ENCODE measurements at places on chromosomes 5 and 9.

GRCh38 chr5:68661237-68661636 lies 432.6 kb upstream of the SLC30A5 start:
- DNase-seq = no peak

GRCh38 chr9:120863833-120864232 lies 13.2 kb downstream of the PHF19 start:
- DNase-seq = peak; percentile 36

GRCh38 chr5:11383506-11384095 lies 520.6 kb downstream of the CTNND2 start:
- no peak for DNase-seq

- DNase-seq = no peak
Observed at GRCh38 chr9:104817437-104817836, 53.5 kb downstream of the NIPSNAP3B start.

- DNase-seq = no peak
Observed at GRCh38 chr9:33468215-33468730, 5.5 kb downstream of the NOL6 start.

GRCh38 chr9:72577212-72577753 lies 55.9 kb downstream of the TMC1 start:
- no peak for DNase-seq

- no peak for DNase-seq
Observed at GRCh38 chr5:45779874-45780671, 83.9 kb upstream of the HCN1 start.

DNA sequence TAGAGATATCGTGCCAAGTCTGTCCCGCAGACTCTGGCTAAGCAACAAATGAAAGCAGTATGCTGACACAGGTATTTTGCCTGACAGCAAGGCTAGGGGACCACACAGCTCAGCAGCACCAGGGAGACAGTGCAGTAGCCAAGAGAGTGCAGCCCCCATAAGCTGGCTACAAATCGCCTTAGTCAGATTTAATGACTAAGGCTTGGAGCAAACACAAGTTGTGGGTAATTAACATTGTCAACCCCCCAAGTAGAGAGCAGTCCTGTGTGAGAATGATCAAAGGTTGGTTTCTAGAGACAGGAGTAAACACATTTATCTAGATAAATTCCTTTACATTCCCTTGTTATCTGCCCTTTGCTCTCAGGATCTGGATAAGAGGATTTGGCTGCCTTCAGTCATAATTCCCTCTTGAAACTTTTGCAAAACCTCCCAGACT lies 1434.5 kb upstream of the CDH6 start:
- no peak for DNase-seq

- DNase-seq = no peak
Observed at GRCh38 chr9:121454972-121455371, 44.7 kb downstream of the GGTA1 start.

DNA sequence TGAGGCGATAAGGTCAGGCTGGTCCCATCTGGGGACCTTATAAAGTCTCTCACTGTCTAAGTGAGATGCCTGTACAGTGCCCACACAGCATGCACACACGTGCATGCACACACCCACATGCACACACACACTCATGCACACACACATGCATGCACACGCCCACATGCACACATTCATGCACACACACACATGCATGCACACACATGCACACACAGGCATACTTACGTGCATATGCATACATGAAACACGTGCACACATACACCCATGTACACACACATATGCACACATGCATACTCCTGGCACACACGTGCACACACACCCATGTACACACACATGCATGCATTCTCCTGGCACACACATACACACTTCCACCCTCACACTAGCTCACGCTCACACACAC lies 12.2 kb downstream of the COL23A1 start:
- no peak for DNase-seq
